Hepatocyte (in vitro differentiated cells): ENCODE measurements at places on chromosomes 5 and 9.

DNA sequence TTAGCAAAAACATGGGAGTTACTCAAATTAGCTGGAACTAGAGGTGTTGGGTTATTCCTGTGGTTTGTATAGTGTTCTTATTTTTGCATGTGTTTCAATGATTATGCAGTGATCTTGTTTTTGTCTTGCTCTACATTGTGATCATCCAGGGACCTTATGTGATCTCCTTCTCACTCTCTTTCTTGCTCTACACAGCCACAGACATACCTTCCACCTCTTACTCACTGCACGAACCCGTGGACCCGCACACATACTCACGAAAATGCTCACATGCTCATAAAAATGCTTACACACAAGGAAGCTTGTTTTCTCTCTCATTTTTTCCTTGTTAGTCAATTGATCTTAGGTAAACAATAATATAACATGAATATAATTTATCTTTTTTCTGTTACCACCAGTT lies 187.1 kb downstream of the KDM4C start:
- DNase-seq = no peak

GRCh38 chr9:121801579-121801978 lies 150.1 kb downstream of the DAB2IP start:
- no peak for DNase-seq

- DNase-seq = no peak
Measured at GRCh38 chr9:29449306-29449705, 1876.0 kb upstream of the C9orf72 start.

DNA sequence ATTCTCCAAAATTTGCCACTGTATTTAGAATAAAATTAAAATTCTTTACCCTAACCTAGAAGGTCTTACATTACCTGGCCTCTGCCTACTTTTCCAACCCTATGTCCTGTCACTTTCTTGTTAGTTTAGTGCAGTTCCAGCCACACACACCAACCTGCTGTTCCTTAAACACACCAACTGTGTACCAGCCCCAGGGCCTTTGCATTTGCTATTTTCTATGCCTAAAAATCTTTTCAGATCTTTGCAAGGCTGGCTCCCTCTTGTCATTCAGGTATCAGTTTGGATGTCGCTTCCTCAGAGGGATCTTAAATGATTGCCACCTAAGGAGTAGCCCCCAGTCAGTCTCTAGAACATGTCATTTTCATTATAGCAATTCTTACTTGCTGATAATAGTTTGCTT lies 17.7 kb upstream of the NRG2 start:
- DNase-seq = no peak
